ENCODE measurements at places on chromosomes 1 and 21. TPM values are rescaled to one million over a fixed set of nuclear protein-coding genes. Genes with fewer than 3 reads are reported as not detected.

GRCh38 chr1:154502744-154503115 is 518 bp upstream of the SHE start:
- no peak for DNase-seq

CYP4Z1 gene
- polyA plus RNA-seq = not detected

DNA sequence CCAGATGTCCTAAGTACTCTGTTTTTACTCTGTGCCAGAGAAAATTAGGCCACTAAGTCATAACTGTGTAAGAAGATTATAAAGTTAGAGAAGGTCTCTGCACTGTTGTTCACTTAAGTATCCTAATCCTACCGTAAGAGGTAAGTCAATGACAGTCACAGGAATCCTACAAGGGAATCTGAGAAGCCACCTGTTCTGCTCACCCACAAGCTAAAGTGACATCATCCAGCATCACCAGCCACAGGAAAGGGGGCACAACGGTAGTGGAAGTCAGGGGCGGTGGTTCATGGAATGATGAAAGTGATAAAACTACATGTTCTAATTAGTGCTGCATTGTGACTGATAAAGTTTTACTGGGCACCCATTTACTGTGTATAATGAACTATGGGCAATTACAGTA is 92.7 kb downstream of the PLD5 start:
- no peak for DNase-seq

KCNJ9 gene
- not detected for polyA plus RNA-seq

DNA sequence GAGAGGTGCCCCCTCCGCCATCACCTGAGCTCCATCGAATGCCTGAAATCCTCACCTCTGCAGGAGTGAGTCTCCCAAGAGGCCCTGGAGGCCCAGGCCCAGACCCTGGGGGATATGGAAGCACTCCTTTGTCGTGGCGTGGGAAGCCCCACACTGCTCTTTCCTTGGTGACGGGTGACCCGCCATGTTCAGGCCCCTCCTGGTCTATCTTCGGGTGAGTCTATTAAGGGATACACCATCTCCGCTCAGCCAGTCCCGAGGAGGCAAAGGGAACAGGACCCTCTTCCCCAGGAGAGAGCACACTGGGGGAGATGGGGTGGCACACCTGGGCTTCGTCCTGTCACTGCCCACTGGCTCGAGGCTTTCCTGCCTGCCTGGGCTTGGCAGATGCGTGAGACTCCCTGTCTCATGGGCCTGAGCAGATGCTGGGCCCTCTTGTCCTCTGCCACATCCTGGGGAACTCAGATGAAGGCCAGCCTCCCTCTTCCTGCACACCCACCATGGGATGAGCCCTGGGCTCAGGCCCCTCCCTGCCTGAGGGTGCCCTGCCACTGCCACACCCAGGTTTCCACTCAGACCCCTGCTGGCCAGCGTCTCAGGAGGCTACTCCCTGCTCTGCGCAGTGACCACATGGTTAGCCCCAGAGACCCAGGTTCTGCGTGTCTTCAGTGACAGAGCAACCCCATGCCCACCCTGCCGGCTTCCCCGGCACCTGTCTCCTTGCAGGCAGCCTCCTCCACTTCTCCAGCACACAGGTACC is 3.8 kb upstream of the NPHP4 start:
- no peak for DNase-seq

- no peak for DNase-seq
Observed at GRCh38 chr1:15515022-15515663, 8.9 kb downstream of the CASP9 start.

SH3GLB1 gene
- polyA plus RNA-seq = 15.4 TPM

DNA sequence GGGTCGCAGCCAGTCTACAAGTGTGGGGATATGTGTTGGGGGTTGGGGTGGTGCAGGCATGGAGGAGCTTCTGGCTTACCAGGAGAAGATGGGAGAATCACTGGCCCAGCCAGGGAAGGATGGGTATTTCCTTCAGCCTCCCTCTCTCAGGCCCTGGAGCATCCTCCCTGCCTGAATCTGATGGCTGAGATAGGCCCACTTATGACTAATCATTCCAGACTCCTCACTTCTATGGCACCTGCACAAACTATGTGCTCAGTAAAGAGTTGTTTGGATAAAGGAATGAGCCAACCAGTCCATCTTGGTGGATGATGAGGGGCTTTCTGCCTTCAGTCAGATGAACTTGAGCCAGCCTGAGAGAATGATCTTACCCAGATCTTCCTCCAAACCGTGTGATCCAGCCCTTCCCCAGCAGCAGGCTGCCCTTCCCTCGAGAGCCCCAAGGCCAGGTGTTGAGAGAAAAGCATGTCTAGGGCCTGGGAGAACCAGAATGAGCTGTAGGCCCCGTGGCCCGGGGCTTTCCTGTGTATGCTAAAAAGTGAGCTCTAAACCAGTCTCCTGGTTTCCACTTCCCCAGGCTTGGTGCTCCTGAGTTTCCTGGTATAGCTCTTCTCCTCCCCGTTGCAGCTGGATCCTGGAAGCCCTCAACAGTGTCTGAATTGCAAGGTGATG is 1.3 kb downstream of the GPA33 start:
- no peak for DNase-seq

DNA sequence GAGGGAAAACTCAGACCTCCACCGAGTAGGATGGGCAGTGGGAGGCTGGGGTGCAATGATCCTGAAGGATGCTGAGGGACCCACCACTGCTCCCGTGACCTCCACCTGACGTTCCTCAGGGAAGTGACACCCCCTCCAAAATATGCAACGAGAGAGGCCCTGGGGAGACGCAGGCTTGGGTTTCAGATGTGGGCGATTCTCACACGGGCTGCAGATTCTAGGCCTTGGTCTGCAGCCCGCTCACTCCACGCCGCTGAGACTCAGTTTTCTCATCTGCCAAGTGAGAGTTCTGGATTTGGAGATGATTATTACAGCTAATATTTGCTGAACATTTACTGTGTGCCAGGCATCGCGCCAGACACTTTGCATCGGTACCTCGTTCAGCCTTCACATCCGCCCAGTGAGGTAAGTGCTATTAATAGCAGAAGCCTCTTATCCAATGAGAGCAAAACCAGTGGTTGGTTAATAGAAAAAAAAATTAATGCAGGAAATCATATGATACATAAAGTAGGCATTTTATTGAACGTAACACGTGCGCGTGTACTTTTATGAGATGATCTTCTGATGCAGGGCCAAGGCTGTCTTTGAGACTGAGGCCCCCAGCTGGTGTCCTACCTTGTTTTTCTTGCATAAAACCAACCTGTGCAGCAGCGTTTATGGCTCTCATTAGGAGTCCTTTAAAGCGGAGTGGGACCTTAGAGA is 102.0 kb upstream of the RUNX3 start:
- DNase-seq = peak; percentile 92

ANGPTL3 gene
- polyA plus RNA-seq = not detected

DNA sequence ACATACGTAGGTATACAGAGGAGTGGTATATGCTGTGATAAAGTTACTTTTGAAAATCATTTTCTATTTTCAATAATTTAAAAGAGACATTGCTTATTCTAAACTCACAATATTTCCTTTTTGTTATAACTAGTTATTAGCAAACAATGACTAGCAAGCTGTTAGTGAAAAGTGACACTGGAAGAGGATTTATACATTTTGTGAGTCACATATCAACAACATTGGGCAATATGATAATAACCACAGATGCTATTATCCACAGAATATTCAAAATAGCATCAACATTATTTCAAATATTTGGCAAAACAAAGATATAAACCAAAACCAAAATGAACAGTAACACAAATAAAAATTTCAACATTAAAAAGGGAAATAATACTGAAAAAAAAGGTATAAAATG is 104.0 kb upstream of the HP1BP3 start:
- DNase-seq = no peak
